WERI-Rb-1 (cell line): ENCODE measurements at places on chromosomes 11 and 22.

- peak; percentile 59 for DNase-seq
These were observed 192.0 kb downstream of the BUD13 start for GRCh38 chr11:116580799-116581198.

- DNase-seq: no peak
These were observed 75.9 kb upstream of the LMO1 start for GRCh38 chr11:8339592-8340022.

DNA sequence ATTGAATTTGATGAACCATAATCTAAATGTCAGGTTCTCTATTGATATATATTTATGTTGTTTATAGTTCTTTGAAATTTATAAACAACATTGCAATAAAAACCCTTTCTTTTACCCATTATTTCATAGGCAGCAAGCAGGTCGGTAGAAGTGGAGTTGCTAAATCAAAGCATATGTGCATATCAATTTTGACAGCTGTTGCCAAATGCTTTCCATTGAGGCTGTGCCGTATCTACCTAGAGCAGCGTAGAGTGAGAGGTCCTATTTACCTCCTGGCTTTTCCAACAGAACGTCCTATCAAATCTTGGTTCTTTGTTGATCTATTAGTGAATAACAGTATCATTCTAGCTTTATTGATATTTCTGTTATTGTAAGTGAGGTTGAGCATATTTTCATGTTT is 77.5 kb upstream of the SLC22A12 start:
- no peak for DNase-seq

DNA sequence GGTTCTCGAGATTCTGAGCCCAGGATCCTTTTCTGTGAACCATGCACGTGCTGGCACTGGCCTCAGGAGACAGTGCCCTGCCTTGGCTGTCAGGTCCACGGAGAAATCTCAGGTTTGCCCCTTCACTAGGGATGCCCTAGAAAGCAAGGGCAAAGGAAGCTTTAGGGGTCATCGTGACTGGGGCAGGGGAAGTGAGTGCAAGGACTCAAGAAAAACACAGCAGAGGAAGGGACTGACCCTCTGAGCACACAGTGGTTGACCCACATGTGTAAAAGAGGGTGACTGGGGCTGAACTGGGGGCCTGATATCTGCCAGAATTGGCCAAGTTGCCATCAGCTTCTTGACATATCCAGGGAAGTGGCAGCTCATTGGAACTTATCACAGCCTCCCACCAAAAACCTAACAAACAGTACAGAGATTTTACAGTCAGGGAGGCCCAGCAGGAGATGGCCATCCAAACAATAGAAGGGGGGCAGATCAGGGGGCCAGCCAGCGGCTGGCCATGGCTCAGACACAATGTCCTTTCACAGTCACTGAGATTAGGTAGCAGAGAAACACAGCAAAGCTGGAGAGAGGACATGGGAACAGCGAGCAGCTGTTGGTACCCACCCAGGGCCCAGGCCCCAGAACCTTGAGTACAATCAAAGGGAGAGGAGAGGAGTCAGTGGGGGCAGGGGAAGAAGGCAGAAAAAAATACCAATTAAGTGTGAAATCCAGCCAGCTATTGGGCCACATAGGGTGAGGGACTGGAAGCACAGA is 4.4 kb downstream of the TMEM121B start:
- DNase-seq: no peak

DNA sequence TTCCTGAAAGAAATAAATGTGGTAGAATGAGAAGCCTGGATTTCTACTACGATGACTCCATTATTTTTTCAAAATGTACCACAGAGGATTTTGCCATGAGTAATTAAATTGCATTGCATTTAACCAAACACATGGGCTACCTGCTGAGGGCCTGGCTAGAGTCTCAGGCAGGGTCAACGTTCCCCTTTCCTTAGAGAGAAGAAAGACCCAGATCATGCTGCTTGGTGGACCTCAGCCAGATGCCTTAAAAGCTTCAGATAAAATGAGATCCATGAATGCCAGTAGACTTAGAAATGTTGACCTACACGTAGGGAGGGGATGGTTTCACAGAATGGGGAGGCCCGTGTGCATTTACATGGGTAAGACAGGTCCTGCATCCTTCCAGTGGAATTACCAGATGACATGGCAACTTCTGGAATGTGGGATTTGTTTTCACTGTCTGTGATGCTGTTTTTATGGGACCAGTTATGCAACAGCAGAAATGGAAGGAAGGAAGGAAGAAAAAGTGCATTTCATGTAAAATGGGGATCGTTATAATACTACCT is 1069.4 kb downstream of the NTM start:
- no peak for DNase-seq

- DNase-seq: no peak
These were observed 6.7 kb downstream of the RNF141 start for GRCh38 chr11:10534316-10534715.

GRCh38 chr22:46038516-46039430 is 61.8 kb upstream of the WNT7B start:
- DNase-seq: no peak

DNA sequence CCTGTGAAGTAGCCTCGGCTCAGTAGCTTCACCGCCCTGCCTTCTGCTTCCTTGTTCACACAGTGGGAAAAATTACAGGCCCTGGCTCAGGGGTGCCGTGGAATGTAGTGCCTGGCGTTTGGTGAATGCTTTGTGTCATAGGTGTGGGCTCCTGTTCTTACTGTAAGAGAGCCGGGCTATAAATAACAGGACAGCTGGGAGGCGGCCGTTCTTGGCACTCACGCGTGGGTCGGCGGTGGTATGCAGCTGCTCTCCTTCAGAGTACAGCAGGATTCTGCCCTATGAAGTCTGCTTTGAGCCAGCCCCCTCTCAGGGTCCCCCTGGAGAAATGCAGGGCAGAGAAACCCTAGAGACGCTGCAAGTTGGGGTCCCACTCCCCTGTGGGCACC is 84.2 kb downstream of the CTTN start:
- DNase-seq: no peak

DNA sequence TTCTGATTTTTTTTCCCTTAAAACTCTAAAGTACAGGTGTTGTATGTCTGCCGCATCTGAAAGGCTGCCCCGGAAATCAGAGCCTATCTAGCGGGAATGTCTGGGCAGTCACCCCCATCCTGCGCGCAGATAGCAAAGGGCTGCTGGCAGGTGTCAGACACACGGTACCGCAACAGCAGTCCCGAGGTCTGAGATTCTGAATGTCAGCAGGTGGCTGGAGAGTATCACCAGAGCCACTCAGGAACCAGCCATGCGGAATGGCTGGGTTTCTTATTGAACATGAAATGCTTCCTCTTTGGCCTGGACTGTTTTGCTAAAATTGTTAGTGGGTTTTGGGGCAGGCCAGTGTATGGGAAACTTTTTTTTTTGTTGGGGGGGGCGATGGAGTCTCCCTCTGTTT is 53.3 kb downstream of the CERK start:
- no peak for DNase-seq

DNA sequence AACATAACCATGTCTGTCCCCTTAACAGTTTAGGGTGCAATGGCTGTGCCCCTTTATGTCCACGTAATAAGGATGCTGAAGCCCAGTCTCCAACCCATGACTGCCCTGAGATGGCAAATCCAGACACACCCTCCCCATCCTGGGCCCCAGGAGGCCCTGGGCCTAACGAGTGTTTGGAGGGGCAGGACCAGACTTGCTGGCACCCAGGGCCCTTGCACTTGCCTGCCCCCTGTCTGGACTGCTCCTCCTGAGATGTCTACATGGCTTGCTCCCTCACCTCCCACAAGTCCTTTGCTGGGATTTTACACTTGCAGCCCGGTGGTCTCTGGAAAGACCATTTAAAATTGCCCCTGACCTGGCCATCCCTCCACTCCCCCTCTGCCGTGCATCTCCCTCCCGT is 132.2 kb upstream of the NECTIN1 start:
- DNase-seq: peak; percentile 34

DNA sequence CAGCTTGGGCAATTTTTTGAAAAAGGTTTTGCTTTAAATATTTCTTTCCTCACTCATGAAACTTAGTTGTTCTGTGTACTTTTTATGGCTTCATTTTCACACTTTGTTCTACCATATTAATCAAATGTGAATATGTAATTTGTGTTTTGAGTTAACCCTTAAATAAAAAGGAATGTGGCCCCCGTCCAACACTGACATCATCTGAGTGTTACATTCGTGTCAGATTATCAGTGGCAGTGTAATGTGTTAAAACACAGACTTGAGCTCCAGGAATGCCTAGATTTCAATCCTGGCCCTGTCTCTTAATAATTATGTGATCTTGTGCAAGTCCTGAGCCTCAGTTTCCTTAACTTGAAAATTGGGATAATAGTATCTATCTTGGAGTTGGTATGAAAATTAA is 5.6 kb downstream of the RTN3 start:
- DNase-seq: no peak

DNA sequence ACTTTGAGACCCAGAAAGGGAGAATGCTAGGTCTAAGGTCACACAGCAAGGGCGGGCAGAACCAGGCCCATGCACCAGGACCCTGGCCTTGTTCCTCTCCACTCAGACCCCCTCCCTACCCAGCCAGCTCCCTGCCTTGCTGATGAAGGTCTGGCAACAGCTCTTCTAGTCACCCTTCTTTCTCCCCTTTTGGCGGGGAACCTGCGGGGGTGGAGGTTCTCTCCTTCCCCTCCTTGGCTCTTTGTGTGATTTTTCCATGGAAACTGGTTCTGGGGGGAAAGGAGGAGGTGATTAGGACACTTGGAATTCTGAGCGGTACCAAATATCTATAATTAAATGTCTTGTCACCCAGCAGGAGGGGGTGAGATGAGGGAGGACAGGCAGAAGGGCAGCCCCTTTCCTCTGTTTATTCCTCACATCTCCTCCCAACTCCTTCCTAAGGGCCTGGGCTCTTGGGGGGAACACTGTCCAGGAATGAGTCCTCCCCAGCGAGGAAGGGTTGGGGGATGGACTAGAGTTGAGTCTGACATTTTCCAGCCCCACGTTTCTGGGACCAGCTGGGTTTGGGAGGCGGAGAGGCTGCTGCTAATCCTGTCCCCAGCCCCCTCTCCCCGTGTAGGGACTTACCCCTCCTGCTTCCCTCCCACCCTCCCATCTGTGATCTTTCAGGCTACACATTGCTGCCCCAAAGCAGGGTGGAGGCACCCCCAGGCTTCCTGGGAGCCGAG is 7.4 kb downstream of the ARHGEF17 start:
- DNase-seq: peak; percentile 85

DNA sequence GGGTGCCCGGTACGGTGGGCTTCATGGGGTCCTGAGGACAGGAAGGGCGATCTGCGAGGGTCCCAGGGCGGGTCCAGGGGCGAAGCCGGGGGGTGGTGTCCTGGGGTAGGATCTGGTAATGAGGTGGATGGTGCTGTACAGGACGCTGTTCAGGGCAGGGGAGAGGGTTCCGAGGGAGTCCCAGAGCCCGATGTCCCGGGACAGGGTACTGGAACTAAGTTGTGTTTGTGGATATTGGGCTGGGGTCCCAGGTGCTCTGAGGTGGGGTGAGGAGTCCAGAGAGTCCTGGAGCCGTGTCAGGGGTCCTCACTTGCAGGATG is 426 bp downstream of the LZTR1 start:
- DNase-seq: no peak

GRCh38 chr22:25749420-25750169 is 7.6 kb downstream of the MYO18B start:
- no peak for DNase-seq

DNA sequence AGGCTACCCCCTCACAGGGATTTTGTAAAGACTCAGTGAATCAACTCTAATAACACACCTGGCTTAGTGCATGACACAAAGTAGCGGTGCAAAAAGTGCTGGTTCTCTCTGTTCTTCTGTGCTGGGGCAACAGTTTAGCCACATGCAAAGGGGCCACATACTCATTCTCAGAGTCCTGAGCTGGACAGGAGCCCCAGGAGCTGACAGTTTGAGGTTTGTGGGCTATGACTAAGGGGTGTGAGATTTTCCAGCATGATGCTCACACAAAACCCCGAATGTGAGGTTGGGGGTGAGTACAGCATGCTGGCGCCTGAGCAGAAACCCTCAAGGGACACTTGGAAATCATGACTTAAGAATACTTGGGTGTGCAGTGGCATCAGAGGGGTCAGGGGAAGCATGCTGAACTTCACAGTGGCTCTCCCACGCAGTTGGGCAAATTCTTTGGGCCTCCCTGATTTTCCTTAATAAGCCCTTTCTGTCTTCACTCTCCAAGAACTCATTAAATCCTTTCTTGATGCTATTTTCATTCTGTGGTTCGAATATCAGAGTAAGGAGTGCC is 31.0 kb downstream of the TMPRSS5 start:
- DNase-seq: no peak

GRCh38 chr11:64788321-64789215 is 10.2 kb upstream of the SF1 start:
- DNase-seq: no peak

DNA sequence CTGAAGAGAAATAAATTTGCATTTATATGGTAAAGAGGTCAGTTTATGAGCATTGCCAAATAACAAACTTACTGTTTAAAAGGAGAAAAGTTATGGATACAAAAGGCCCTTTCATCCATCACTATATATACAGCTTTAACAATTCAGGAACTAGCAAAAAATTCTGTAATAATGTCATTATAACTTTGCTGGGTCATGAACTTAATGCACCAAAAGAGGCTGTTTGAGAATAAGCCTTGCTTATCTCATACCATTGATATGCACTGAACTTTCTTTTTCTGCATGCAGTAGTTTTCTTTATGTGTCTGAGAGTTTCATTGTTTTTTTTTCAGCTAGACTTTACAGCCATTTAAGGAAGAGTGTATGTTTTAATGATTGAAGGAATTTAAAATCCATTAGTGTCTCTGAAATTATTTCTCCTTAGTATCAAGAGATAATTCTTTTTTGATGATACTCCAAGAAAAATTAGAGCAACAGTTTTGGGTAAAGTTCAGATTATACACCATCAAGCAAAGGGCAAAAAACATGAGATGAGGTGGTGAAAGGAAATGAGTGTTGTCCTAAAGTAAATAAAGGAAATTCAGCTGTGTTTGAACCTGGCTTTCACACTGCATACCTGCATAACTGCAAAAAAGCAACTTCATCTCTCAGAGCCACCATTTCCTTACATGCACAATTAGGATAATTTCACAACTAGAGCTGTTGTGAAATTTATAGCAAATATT is 188.2 kb upstream of the ANO3 start:
- no peak for DNase-seq

- no peak for DNase-seq
These were observed 114.1 kb downstream of the SERGEF start for GRCh38 chr11:17898782-17899181.

- DNase-seq: no peak
These were observed 25.4 kb downstream of the TP53AIP1 start for GRCh38 chr11:128917144-128917724.

DNA sequence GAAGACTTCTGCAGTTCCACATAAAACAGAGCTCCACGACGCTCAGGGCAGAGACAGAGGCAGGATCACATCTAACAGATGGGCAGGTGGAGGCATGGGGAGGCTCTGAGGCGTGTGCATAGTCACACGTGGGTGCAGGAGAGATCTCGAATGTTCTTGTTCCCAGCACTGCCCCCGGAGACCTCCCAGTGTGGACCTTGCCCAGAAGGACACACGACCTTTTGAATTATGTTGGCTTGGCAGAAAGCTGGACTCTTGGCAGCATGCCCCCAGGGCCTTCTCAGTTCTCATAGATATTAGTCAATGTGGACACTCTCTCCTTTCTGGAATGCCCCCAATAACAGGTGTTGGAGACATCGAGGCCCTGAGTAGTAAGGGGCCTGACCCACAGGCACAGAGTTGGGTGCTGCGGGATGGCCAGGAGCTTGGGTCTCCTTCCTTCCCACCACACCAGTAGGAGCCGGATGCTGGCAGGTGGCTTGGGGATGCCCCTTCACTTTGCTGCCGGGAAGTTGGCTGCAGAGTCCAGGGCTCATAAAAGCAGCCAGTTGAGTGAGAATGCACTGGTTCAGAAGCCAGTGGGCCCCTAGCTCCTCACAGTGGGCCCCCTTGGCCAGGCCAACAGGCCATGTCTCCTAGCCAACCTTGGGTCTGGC is 12.1 kb downstream of the MYEOV start:
- DNase-seq: no peak
